ENCODE measurements at places on chromosomes 1 and 21. TPM values are rescaled to one million over a fixed set of nuclear protein-coding genes. Genes with fewer than 3 reads are reported as not detected.

- DNase-seq, result no peak
Observed at GRCh38 chr1:222404710-222405109, 143.2 kb downstream of the HHIPL2 start.

GRCh38 chr1:101971304-101971703 is 25.4 kb downstream of the OLFM3 start:
- no peak for DNase-seq

DNA sequence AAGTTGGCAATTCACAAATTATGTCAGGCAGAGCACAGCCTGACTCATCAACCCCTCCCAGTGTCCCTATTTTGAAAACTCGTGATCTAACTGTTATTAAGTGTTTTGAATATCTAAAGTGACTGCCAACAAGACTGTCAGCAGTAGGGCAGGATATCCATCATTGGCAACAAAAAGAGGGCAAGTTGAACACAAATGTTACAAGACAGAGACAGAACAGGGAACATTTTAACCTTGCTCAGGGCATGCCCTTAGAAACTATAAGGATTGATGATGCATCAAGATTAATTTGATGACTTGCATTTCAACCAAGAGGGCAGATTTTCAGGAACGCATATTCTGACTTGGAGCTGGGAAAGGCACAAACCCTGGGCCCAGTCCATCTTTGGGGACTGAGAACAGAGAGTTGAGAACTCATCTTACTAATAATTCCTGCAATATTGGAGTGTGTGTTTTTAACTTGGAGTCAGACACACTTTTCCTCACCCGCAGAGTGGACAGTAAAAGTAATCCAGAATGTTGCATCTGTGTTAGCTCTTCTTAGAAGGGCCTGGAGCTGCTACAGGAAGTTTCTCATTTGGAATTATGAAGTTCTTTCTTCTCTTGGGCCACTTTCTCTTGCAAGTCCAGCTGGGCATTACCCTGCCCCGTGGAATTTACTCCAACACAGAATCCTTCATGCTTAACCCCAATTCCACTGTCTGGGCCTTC is 317.2 kb downstream of the LTN1 start:
- no peak for DNase-seq

DNA sequence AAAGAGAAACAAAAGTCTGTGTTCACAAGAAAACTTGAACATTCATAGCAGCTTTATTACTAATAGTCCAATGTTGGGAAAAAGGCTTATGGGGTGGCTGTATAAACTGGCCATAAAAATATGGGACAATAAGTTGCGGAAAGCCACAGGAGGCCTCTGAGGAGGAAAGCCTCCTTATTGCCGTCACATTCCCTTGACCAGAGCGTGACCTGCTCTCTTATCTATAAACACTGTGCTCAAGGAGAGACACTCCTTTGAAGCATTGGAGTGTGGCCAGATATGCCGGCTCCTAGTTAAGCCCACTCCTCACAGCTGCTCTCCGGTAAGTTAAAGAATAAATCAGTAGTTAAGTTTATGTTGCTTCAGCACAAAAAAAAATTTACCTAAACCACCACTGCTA is 19.7 kb downstream of the OR6Y1 start:
- DNase-seq, result no peak

GRCh38 chr1:7885513-7886404 is 32.9 kb upstream of the UTS2 start:
- DNase-seq, result no peak

- no peak for DNase-seq
Observed at GRCh38 chr1:27526569-27527222, 36.7 kb upstream of the WASF2 start.

GRCh38 chr1:62790716-62791115 is 6.8 kb downstream of the ATG4C start:
- no peak for DNase-seq

- DNase-seq, result no peak
Observed at GRCh38 chr1:97571760-97572159, 349.1 kb downstream of the DPYD start.

GRCh38 chr1:175802407-175803123 is 59.2 kb upstream of the TNR start:
- no peak for DNase-seq

GRCh38 chr1:228410015-228410414 is 3.4 kb upstream of the TRIM11 start:
- no peak for DNase-seq

DNA sequence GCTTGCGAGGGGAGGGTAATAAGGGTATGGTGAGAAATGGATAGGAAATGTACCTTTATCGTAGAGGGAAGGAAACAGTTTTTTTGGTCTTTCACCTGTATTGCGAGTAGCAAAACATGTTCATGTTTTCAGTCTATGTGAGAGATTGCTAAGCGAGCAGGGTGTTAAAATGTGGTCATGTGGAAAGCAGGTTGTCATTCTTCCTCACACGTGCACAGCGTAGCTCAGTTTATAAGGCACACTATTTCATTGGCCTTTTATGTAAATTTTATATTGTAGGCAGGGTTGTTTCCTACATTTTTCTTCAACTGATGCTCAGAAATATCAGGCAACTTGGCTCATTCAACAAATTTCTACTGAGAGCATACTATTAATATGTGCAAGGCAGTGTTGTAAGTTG is 18.5 kb upstream of the GNG12 start:
- DNase-seq, result no peak

- no peak for DNase-seq
Observed at GRCh38 chr1:160567341-160567740, 12.0 kb downstream of the CD84 start.

GRCh38 chr1:28248273-28249012 is 10.9 kb upstream of the SESN2 start:
- DNase-seq, result peak; percentile 91

DNA sequence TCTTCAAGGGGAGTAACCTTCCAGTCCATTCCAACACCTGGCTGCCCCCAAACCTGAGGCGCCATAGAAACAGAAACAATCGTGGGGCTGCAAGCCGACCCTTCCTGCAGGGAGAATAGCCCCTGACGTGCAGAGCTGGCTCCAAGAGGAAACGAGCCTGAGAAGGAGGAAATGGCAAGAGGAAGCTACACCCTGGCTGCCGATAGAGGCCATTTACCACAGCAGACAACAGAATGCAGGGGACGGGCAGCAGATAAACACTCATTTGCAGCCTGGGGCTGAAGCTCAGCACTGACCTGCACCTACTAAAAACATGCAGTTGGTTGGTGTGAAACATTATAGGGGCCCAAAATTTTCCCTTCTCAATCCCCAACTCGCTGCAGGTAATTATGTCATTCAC is 8.7 kb upstream of the TDRD10 start:
- peak; percentile 75 for DNase-seq

GRCh38 chr1:111480674-111481073 is 6.9 kb downstream of the C1orf162 start:
- DNase-seq, result no peak

DNA sequence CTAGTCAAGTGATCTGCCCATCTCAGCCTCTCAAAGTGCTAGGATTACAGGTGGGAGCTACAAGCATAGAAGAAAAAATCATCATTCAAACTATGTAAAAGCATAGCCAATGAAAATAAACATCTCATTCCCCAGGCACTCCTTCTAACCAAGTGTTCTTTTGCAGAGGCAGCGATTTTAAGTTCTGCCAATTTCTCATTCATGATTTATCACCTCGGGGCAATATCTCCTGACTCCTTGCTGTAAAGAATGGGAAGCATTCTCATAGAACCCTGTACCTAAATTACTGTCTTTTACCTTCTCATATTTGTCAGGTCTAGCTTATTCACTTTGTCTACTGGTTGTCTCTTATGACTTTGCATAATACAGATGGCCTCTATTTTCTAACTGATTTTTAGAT is 32.5 kb upstream of the IVNS1ABP start:
- no peak for DNase-seq

DNA sequence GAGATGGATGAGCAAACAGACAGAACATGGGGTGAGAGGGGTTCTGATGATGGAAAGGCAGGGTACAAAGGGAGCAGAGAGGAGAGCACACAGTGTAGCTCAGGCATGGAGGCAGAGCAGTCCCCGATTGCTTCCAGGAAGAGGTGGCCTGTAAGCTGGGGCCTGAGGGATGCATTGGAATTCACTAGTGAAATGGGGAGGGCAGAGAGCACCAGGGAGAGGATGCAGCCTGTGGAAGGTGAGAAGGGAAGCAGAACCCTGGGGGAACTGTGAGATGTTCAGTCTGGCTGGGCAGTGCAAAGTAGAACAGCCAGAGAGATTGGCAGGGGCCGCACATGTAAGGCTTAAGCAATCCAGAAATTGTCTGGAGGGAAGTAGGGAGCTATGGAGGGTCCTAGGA is 12.2 kb downstream of the ZNF362 start:
- no peak for DNase-seq

DNA sequence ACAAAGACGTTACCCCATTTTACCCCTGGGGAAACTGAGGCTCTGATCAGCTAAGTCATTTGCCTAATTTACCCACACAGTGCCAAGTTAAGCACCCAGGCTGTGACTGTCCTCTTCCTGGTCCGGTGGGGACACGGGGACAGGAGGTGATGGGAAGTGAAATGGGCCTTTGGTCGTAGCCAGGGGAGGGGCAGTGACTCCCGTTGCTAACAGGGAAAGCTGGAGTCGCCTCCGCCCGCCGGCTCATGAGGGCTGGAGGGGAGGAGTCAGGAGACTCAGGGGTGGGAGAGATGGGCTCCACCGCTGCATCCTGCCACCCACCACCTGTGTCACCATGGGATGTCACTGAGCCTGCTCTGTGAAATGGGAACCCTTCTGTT is 139.3 kb downstream of the PGBD5 start:
- DNase-seq, result peak; percentile 49

DNA sequence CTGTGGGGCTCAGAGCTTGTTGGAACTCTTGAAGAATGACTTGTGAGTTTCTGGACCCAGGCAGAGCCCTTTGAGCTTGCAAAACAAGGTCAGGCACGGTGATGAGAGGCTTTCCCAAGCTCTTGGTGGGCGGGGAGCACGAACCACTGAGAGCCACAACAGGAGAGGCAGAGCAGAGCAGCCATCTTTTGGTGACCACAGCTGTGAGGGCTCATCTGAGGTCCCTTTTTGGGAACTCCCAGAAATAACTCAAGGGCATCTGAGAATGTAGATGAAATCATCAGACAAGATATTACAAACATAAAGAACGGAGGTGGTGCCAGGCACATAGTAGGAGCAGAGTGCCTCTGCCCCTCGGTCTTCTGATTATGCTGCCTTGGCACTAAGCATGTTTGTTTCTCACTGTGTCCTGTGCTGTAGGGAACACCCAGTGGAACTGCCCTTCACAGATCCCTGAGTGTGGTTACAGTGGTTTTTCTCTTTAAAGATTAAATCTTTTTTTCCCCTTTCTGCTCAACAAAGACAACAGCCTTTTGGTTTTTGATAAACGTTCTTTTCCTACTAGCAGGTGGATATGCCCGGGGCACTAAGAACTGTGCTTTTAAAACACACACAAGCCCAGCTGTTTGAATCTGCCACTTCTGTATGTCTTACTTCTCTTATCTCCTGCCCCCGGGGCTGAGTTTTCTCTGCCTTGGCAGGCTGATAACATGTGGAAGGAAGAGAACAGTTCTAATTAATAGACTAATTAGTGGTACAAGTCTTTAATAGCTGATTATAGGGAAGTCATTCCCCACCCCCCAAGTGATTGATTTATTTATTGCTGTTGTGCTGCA is 37.7 kb downstream of the CD34 start:
- no peak for DNase-seq

DNA sequence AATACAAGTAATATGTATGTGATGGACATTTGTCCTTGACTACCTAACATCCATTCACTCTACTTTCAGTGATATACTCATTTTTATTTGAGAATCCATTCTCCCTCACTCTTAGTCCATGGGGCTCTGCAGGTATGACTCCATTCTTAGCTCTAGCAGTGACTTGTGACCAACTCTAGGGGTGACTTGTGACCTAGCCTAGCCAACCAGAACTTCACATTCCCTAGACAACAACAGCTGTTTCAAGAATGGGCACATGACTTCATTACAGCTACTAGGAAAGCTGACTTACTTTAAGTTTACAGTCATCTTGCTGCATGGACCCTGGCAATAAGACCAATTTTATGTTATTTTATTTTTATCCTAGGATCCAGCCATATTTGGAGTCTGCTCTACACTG is 23.6 kb upstream of the DDX59 start:
- DNase-seq, result no peak

- no peak for DNase-seq
Observed at GRCh38 chr1:3890389-3891328, 9.4 kb downstream of the C1orf174 start.

- no peak for DNase-seq
Observed at GRCh38 chr21:34302521-34302920, 61.3 kb upstream of the KCNE2 start.

DNA sequence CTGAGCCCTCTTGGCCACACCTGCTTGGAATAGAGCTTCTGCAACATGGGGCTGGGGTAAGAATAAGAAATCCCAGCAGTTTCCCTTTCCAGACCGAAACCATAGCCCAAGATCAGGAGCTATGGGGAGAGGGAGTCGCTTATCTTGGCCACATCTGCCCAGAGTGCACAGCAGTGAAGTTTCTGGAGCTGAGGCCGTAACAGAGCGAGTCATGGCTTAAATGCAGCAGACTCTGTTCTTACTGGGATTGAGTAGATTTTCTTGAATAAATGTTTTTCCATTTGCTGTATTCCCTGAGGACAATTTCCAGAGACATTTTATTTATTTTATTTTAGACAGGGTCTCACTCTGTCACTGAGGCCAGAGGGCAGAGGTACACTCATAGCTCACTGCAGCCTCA is 33.5 kb downstream of the CFAP57 start:
- no peak for DNase-seq

GRCh38 chr1:160219062-160219929 is 14.1 kb downstream of the PEA15 start:
- peak; percentile 81 for DNase-seq

GRCh38 chr1:33049371-33049770 is 12.7 kb upstream of the AK2 start:
- no peak for DNase-seq

DNA sequence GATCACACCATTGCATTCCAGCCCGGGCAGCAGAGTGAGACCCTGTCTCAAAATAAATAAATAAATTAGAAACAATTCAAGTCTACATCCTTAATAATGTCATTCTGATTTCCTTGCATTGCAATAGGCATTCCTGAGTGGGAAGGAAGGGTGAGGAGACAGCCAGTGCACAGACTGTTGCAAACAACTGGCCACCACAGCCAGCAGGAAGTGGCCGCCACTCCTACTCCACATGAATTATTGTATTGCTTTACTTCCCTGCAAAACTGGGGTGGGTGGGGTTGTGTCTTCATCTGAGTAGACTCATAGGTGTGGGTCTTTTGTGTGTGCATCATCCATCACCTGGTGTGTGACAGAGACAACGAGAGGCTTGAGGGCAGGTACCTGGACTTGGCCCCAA is 60.1 kb downstream of the OPTC start:
- no peak for DNase-seq

The MIS18A gene
- polyA plus RNA-seq, result 12.0 TPM

The EDN2 gene
- polyA plus RNA-seq, result 0.92 TPM

The KIAA0040 gene
- 6.9 TPM for polyA plus RNA-seq

The CELA3B gene
- polyA plus RNA-seq, result 6.0 TPM

The CREG1 gene
- 55.9 TPM for polyA plus RNA-seq

The SLC45A1 gene
- polyA plus RNA-seq, result 1.5 TPM

The AK4 gene
- 10.8 TPM for polyA plus RNA-seq

The SV2A gene
- polyA plus RNA-seq, result 2.7 TPM

The APCS gene
- polyA plus RNA-seq, result not detected

The RAP1GAP gene
- 24.3 TPM for polyA plus RNA-seq

The THEM5 gene
- polyA plus RNA-seq, result not detected

The PPFIA4 gene
- not detected for polyA plus RNA-seq

The HSPG2 gene
- 6.0 TPM for polyA plus RNA-seq
